Activated CD8-positive, alpha-beta memory T cell treated with anti-CD3 and anti-CD28 coated beads for 48 hours (primary cell): ENCODE measurements at places on chromosomes 13 and 19.

GRCh38 chr13:39509616-39510315, 93.2 kb downstream of the LHFPL6 start:
- no peak for DNase-seq

GRCh38 chr13:97388373-97388772, 45.6 kb upstream of the RAP2A start:
- no peak for DNase-seq

DNA sequence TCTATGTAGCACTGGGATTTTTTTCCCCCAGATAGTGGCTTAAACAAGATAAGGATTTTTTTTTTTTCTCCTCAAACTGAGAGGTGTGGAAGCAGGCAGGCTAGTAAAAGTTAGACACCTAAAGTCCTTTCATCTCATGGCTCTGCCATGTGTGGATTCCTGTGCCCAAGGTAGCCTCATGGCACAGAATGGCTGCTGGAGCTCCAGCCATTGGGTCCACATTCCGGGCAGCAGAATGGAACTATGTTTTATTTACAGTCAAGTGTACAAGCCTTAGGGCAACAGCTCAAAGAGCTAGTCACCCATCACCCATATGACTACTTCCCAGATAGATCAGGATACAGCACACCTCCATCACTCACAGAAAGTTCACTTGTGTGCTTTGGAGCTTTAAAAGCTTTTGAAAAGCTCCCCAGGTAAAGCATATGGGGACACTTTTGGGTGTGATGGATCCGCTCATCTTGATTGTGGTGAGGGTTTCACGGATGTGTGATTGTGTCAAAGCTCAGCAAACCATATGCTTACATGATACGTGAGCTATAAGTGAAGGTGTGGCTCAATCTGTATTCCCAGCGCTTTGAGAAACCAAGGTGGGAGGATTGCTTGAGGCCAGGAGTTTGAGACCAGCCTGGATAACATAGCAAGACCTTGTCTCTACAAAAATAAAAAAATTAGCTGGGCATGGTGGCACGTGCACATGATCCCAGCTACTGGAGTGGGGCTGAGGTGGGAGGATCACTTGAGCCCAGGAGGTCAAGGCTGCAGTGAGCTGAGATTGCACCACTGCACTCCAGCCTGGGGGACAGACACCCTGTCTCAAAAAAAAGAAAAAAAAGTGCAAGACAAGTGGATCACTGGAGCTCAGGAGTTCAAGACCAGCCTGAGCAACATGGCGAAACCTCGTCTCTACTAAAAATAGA, 18.1 kb downstream of the PGLS start:
- DNase-seq: no peak

- DNase-seq: no peak
Measured at GRCh38 chr19:16334411-16334810, 9.8 kb downstream of the KLF2 start.

DNA sequence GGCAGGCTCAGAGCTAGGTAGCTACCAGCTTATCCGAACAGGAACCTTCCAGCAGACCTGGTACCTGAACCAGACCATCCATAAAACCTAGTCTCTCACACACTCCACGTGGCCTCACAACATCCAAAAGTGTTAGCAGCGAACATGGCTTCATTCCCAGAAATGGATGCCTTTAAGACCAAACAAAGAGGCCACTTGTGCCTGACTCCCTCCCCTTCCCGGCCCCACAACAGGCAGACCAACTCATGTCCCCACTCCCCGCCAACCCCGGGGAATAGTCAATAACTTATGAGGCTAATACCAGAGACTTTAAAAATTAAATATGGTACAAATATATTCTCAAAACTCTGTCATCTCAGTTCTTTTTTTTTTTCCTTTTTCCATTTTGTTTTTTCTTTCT, 46.2 kb downstream of the ZNF557 start:
- no peak for DNase-seq

DNA sequence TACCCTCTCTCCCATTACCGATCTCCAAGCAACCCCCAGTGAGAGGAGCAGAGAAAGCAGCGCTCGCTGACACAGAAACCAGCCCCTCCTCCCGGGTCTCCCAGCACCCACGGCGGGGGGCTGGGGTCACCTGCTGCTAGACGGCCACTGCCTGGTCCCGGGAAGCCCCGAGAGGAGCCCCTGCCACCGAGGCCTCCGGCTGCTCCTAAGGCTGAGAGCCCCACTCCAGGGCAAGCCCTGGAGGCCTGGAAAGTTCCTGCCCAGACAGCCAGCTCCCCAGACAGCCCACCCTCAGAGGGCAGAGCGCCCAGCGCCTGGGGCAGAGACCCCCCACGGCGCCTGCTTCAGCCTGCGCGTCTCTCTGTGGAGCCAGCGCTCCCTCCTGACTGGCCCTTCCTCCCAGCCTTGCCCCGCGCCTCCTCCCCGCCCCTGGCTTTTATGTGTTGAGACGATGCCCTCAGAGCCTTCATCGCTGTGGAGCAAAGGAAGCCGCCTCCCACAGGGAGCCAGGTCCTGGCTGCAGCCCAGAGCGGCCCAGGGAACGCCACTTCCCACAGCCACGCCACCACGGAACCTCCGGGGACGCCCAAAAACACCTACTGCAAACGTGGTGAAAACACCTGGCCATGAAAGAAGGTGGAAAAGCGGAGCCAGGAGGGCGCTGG, 51.1 kb downstream of the MLLT1 start:
- no peak for DNase-seq

DNA sequence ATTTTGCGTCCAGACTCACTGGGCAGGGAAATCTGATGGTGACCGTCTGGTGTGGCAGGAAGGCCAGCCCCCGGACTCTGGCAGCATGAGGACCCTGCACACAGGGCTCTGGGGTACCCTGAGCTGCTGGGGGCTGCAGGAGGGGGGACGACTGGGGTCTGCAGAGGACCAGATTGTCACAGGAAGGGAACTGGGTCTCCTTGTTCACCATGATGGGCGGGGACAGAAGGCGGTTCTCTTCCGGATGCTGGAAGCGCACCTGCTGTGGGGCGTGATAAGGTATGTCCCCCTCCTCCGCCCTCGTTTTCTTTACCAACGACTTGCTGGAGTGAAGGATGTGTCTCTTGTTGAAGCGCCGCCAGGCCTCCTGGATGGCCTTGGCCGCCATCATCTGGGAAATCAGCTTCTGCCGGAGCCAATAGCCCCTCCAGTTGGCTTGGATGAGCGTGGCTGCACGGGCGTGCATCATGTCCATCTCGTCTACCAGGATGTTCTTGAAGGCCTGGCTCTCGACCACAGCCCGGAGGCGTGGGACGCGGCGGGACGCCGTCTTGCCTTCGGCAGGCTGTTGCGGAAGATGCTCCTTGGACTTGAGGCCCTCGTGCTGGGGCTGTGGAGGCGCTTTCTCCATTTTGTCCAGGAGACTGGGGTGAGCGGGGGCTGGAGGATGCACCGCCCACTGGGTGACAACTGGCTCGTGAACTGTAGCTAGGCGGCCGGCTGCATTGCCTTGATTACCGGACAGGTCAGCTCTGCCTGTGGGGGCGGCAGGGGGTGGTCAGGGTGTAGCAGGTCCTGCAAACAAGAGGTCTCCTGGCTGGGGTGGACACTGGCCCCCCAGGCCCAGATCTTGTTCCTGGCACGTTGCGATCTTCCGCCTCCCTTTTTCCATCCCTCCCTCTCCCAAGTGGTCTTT, 7.2 kb downstream of the IQCN start:
- DNase-seq: no peak

- DNase-seq: no peak
Measured at GRCh38 chr13:46685006-46685730, 111.8 kb downstream of the ESD start.

GRCh38 chr13:107573184-107573583, 642.2 kb downstream of the LIG4 start:
- no peak for DNase-seq

DNA sequence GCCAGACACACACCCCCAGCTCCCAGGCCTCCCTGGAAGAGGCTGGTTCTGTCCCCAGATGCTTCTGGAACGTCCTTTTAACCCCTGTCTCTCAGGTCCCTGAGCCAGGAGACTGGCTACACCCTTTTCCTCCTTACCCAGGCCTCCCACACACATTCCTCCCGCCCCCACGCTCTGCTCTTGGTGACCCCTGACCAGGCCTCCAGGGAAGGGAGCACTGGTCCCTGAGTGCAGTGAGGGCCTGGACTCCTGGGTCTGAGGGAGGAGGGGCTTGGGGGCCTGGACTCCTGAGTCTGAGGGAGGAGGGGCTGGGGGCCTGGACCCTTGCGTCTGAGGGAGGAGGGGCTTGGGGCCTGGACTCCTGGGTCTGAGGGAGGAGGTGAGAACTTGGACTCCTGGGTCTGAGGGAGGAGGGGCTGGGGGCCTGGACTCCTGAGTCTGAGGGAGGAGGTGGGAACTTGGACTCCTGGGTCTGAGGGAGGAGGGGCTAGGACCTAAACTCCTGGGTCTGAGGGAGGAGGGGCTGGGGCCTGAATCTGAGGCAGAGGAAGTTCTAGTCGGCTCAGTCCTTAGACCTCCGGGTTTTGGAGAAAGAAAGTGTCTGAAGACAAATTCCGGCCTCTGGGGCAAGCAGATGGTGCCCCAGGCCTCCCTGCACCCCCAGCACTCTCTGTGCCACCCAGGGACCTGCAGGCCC, 527 bp downstream of the KLK6 start:
- no peak for DNase-seq

- DNase-seq: no peak
Measured at GRCh38 chr19:30064348-30064699, 122.3 kb downstream of the URI1 start.

GRCh38 chr13:110408286-110408685, 101.2 kb downstream of the COL4A2 start:
- no peak for DNase-seq

- no peak for DNase-seq
Measured at GRCh38 chr13:95185851-95186250, 115.4 kb downstream of the ABCC4 start.

GRCh38 chr19:42431486-42431885, 4.3 kb upstream of the LIPE start:
- no peak for DNase-seq

GRCh38 chr13:80029170-80029569, 311.8 kb downstream of the SPRY2 start:
- DNase-seq: no peak

DNA sequence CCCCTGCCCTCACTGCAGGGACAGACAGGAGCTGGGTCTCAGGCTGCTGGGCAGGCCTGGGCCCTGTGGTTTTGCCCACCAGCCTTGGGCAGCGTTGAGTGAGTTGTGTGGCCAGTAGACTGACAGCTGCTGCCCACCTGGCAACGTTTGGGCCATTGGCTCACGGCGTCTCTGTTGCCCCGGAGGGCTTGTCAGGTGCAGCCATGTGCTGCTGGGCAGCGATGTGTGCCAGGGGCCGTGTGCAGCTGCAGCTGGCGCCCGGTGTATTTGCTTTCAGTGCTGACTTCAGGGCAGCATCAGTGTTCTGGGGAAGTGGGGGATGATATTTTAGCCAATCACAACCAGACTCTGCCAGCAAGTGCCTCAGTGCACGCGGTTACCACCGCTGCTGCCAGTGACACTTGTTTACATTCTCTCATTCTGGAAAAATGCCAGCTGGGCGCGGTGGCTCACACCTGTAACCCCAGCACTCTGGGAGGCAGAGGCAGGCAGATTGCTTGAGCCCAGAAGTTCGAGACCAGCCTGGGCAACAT, 10.6 kb downstream of the FZR1 start:
- no peak for DNase-seq

DNA sequence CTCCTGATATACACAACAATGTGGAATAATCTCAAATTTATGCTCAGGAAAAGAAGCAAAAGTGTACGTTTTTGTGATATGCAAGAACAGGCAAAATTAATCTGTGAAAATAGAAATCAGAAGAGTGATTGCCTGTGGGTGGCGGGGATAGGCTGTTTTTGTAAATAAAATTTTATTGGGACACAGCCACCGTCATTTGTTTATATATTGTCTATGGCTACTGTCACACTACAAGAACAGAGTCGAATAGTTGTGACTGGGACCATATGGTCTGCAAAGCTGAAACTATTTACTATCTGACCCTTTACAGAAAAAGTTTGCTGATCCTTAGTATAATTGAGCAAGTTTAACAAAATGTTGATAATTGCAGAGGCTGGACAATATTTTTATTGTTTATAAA, 269.5 kb upstream of the HTR2A start:
- no peak for DNase-seq

GRCh38 chr13:31301119-31301518, 101.3 kb downstream of the B3GLCT start:
- DNase-seq: no peak

DNA sequence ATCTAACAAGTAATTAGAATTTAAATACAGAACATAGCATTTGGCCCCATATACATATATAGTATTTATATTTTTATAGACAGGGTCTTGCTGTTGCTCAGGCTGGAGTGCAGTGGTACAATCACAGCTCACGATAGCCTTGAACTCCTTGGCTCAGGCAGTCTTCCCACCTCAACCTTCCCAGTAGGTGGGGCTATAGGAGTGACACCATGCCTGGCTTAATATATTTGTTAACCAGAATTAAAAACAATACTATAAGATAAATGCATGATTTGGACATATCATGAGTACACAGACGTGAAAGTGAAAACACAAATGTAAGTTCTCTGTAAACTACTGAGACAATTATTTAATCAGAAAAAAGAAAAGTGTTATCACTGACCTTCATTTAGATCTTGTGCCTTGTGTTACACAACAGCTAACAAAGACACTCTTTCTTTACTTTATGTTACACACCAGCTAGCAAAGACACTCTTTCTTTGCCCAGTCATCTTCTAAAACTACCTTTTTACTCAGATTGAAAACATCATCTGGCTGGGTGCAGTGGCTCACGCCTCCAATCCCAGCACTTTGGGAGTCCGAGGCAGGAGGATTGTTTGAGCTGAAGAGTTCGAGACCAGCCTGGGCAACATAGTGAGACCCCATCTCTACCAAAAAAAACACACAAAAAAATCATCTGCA, 22.6 kb downstream of the CARS2 start:
- DNase-seq: no peak

DNA sequence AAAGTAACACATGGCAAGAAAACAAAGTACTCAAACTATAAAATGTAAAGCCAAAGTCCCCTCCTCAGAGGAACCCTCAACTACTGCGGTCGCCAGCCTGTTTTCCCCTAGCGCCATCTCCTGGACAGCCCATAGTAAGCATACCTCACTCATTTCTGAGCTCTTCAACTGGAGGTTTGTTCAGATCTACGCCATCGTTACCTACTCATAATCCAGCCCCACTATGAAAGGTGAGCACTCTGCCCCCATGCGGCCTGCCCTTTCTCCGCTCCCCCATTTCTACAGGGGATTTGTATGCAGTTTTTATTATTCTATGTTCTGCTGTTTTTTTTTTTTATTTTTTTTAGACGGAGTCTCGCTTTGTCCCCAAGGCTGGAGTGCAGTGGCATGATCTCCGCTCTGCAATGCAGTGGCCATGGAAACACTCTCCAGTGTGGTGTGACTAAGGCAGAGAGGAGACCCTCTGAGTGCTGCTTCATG, 26.2 kb downstream of the OPA3 start:
- DNase-seq: no peak

- no peak for DNase-seq
Measured at GRCh38 chr13:90793261-90793820, 554.1 kb upstream of the MIR17HG start.
